IPS-NIHi11 (cell line): ENCODE measurements at places on chromosomes 2 and 18.
A peak's percentile ranks its signal among the peaks of the same experiment; 100 is the strongest.

- DNase-seq, result no peak
Measured at GRCh38 chr2:119696005-119696404, 17.0 kb downstream of the TMEM177 start.

GRCh38 chr2:238131761-238132462 lies 6.6 kb upstream of the KLHL30 start:
- no peak for DNase-seq

DNA sequence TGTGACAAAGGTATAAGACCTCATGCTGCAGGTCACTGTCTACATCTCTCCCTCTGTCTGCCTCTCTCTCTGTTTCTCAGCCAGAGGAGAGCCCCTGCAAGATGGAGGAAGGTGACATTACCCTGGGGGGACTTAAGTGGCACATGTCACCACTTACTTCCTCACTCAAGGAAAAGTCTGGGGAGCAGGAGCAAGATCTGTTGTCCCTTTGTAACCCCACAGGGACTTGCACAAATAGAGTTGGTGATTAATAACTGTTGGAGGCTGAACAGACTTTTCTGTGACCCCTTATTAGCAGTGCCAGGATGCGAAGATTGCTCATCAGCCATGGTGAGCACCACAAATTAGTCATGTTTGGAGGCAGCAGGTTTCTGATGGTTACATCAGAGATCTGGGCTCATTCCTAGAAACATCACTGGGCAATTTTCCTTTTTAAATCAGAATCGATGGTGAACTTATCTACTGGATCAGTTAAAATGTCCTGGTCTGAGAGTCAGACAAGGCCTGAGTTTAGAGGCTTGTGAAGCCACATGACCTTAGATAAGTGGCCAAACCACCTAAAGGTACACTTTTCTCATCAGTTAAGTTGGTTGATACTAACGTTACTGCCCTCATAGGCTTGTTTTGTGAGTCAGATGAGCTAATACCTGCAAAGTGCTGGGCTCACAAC lies 81.2 kb upstream of the LTBP1 start:
- DNase-seq, result no peak

DNA sequence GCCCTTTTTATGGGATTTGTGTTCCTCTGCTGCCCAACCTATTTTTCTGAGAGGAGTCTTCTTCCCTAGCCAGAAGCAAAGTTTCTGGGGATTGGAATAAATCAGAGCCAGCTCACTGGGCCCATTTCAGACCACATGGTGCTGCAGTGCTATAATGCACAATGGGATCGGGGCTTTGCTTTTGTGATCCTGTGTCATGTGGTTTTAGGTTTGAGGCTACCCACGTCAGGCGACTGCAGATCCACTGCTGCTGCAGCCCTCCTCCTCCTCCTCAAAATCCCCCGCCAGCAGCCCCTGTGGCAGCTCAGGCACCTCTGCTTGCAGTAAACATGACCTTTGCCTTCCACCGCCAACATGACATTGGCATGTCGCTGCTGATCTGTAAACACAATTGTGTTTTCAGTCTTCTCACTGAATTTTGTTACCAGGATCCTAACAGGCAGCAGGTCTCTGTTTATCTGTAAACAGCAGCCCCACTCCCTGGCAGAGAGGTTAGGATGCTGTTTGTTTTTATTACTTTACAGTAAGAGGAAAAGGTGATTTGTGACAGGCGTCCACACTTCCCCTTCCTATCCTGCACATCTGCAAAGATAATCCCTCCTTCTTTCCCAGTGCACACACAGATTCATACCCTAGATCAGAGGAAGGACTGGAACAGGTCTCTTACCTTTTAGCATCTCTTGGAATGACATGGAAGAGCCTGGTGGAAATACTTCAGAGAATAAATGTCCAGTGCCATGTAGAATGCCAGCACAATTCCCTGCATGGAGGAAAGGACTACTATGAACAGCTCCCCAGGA lies 130.8 kb downstream of the FOXI3 start:
- no peak for DNase-seq

- DNase-seq, result no peak
Measured at GRCh38 chr18:58619596-58619930, 9.3 kb downstream of the ALPK2 start.

- no peak for DNase-seq
Measured at GRCh38 chr2:127050803-127051115, 56.2 kb downstream of the BIN1 start.

DNA sequence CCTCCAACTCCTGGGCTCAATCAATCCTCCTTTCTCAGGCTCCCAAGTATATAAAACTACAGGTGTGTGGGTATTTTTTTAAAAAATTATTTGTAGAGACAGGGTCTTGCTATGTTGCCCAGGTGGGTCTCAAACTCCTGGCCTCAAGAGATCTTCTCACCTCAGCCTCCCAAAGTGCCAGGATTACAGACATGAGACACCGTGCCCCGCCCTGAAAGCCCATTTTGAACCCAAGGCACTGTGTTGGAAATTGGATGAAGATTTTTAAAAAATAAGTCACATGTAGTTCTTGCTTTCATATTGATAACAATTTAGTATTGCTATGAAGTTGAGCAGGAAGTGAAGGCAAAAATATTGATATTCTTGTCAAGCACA lies 472.5 kb upstream of the TNP1 start:
- no peak for DNase-seq

DNA sequence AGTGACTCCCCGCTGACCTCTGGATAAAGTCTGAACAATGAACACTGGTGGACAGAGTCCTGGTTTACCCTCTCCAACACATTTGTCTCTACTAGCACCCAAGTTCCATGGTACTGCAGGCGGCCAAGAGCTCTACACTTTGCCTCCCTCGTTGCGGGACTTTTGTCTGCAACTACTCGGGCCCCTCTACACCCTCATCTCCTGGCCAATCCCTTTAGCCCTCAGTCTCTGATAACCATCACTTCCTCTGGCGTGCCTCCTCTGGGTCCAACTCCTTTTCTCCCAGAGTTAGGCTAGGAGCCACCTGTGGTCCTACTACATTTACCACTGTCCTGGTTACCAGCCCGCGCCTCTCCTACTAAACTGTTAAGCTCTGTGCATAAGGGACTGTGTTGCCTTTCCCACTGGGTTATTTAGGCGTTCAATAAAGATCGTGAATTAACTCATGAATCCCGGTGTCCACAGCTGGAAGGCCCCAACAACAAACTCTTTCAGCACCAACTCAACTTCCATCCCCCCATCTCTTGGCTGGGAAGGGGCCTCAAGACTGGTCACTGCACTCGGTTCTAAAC lies 757 bp downstream of the HDHD2 start:
- DNase-seq, result peak; percentile 23

- no peak for DNase-seq
Measured at GRCh38 chr2:18464913-18465312, 95.5 kb downstream of the RDH14 start.

- peak; percentile 67 for DNase-seq
Measured at GRCh38 chr2:11582862-11583752, 49.3 kb downstream of the GREB1 start.

GRCh38 chr2:45871025-45871424 lies 219.6 kb downstream of the PRKCE start:
- DNase-seq, result no peak
